ENCODE measurements at places on chromosomes 5 and 9.
A peak's percentile ranks its signal among the peaks of the same experiment; 100 is the strongest.

- DNase-seq: no peak
Observed at GRCh38 chr9:38213631-38214299, 144.7 kb upstream of the SHB start.

GRCh38 chr9:38445154-38446043, 21.1 kb upstream of the IGFBPL1 start:
- DNase-seq: no peak

- no peak for DNase-seq
Observed at GRCh38 chr5:168324859-168325630, 33.6 kb downstream of the WWC1 start.

GRCh38 chr5:59768152-59769040, 125.1 kb downstream of the PDE4D start:
- peak; percentile 74 for DNase-seq

- no peak for DNase-seq
Observed at GRCh38 chr9:93613174-93613573, 36.8 kb downstream of the PHF2 start.

- DNase-seq: no peak
Observed at GRCh38 chr5:54799645-54800044, 185.7 kb downstream of the ESM1 start.

GRCh38 chr5:143882520-143882919, 70.6 kb downstream of the HMHB1 start:
- DNase-seq: no peak

DNA sequence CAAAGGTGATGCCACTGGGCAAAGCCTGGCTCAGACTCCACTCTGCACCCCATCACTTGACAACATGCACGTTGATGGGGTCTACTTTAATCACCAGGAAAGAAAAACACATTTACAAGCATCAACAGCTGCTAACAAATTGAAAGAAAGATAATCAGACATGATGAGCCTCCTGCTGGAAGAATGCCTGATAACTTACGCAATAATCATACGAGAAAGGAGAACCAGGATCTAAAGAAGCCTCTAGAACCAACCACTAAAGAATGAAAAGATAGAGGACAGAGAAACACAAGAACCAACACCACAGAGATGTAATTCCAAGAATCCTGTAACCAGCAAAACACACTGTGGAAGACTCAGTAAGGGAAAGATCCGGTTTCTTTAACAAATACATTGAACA, 120.3 kb upstream of the ICE1 start:
- DNase-seq: no peak

- no peak for DNase-seq
Observed at GRCh38 chr5:9188131-9188530, 357.7 kb downstream of the SEMA5A start.

DNA sequence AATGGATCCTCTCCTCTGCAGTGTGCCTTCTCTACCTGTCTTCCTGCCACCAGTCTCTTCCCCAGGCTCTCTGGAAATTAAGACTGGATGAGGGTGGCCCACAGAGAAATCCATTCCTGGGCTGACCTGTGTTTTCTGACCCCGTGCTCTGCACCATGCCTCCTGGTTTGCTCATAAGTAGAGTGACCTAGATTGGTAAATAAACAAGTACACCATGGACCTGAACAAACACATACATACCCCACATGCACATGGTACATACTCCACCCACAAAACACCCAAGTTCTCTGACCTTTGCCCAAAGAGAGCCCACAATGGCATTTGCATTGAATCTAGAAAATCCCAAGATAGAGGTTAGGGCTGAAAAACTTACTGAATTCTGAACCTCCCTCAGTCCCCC, 77.5 kb upstream of the PLPP6 start:
- DNase-seq: no peak

- no peak for DNase-seq
Observed at GRCh38 chr5:174581479-174581878, 142.9 kb upstream of the MSX2 start.

GRCh38 chr9:706606-707459, 134.7 kb upstream of the DMRT1 start:
- no peak for DNase-seq

DNA sequence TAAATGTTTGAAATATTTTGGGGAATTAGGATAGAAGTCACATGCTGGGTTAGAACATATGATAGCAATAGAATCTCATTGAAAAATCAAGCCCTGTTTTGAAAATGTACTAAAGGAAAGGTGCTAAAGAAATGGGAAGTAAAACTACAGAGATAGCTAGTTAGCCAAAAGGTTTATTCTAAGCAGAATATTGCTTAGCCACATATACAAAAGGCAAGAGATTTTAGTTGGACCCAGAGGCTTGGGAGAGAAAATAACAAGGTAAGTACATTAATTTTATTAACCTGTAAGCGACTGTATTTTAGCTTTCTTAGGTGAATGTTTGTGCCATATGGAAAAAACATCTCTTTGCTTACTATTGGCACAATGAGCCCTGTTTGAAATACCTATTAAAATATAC, 108.3 kb downstream of the RPS23 start:
- no peak for DNase-seq

- DNase-seq: no peak
Observed at GRCh38 chr5:73418244-73418691, 30.3 kb downstream of the FOXD1 start.

DNA sequence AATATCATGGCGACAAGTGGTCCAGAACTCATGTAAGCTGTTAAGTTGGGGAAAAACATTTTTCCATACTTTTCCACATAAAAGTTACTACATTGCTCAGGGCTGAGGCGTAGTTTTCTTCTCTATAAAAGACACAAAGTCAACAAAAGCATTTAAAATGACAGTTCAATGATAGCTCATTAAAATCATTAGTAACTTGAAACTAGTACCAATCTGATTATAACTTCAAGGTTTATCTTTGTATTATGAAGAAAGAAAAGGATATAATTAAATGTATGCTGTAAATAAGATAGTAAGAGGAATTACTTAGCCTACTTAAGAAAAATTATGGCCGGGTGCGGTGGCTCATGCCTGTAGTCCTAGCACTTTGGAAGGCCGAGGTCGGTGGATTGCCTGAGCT, 9.9 kb downstream of the NME5 start:
- no peak for DNase-seq

GRCh38 chr9:23375511-23375910, 450.5 kb downstream of the ELAVL2 start:
- no peak for DNase-seq

DNA sequence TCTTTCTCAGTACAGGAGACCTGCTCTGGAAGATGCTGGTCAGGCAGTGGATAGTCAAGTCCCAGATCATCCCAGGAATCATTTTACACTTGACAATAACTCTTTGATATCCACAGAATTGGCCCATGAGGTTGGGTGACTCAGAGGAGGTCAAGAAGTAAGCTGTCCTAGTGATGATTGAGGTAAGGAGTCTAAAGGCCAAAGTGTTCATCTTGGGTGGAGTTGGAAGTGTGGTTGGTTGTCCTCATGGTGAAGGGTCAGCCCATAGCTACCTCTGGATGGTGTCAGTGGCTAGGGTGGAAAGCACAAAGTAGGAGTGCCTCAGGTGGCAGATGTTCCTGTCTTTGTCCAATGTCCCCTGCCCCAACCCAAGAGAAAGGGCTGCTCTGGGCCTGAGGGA, 24.1 kb upstream of the RCL1 start:
- DNase-seq: no peak

DNA sequence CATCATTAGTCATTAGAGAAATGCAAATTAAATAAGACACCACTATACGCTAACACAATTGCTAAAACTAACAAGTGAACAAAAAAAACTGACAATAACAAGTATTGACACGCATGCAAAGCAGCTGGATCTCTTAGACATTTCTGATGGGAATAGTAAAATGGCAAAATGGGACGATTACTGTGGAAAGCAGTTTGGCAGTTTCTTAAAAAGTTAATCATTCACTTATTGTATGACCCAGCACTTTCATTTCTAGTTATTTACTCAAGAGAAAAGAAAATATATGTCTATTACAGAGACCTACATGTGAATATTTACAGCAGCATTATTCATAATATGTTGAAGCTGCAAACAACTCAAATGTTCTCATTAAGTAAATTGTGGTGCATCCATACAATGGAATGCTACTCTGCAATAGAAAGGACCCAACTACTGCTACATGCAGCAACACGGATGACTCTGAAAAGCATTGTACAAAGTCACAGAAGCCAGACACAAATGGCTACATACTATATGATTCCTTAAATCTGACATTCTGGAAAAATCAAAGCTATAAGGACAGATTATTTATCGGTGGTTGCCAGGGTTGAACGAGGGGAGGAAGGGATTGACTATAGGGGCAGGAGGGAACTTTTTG, 96.8 kb upstream of the ITGA2 start:
- no peak for DNase-seq

DNA sequence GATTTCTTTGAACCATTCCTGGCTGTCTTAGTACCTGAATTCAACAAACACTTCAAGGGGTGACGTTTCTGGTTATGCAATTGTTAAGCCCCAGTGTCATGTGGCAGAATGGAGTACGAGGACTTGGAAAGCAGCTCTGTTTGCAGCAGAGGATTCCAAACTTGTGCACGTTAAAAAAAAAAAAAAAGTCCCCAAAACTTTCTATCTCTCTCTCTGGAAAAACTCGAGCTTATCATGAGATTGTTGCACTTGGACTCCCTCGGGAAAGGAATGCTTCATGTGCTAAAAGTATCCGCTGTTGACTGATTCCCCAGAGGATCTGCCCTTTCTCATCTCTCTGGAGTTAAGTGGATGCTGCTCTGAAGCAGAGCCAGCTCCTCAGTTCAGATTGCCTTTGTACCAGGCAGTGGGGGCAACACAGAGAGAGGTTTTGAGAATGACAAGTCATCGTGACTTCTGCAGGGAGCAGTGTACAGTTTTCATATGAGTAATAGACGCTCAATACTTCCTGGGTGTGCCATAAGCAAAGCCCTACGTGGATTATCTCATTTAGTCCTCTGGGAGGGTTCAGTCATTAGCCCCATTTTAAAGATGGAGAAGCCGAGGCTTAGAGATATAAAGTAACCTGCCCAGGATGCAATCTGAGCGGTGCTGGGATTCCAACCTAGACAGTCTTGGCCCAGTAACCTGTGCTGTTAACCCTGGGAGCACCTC, 28.1 kb downstream of the TMOD1 start:
- DNase-seq: no peak

GRCh38 chr5:33795496-33795895, 96.3 kb downstream of the ADAMTS12 start:
- no peak for DNase-seq

DNA sequence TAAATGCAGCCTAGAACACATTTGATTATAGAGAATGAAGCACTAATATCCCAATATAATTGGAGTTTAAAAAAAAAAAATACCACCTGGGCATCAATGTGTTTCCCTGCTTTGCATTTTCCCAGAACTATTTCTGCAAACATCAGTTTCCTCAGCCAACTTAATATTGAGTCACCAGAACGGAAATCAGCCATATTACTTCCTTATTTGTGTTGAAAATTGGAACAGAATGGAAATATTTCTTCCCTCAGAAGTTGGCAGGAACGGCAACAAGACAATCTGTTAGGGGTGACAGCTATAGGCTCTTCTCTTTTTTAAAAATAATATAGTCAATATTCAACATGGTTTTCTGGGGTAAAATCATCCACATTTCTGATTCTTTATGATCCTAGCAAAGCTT, 4.0 kb downstream of the MFAP3 start:
- DNase-seq: no peak

- no peak for DNase-seq
Observed at GRCh38 chr5:32249668-32250067, 63.1 kb downstream of the MTMR12 start.

- no peak for DNase-seq
Observed at GRCh38 chr9:124735121-124735520, 36.0 kb downstream of the NR6A1 start.

DNA sequence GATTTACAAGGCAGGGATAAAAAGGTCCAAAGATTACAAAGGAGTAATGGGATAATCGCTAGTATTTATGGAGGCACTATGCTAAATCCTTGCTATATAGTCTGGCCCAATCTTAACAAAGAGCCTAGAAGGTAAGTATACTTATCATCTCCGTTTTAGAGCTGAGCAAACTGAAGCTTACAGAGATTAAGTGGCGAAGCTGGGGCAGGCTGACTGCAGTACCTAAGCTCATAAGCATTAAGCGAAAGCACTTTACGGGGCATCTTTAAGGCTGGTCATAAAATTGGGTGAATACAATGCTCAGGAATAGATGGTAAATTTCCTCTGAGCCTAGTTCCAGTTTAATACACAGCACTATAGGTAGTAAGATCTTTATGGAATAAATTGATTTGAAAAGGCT, 30.0 kb upstream of the ZNF366 start:
- DNase-seq: no peak

DNA sequence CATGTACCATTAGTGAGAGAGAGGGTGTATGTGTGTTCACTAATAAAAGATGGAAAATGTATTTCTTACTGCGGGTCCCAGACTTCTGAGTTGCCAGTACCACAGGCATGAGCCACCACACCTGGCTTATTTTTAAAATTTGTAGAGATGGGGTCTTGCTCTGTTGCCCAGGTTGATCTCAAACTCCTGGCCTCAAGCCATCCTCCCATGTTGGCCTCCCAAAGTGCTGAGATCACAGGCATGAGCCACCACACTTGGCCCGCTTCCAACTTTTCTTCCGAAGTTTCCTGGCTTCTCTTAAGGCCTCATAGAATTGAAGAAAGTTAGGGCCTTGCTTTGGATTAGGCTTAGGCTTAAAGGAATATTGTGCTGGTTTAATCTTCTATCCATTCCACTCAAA, 40.4 kb upstream of the F2RL2 start:
- no peak for DNase-seq

GRCh38 chr9:3730511-3730922, 204.7 kb upstream of the RFX3 start:
- no peak for DNase-seq

DNA sequence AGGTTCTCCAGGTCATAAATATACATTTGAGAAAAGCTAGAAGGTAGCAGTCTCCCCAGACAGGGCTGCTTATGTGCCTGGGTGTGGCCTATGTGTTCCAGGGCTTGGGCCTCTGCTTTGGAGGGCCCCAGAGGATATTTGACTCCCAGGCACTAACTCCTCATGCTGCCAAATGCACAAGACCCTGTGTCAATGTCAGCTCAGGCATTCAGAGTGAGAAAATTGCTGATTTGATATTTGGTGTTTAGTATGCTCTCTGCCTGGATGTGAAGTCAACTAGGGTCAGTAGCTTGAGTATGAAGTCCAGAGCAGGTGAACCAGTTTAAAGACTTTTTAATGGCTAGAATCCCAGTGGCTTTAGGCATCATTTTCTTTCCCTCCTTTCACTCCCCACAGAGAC, 57.5 kb upstream of the IL7R start:
- DNase-seq: no peak

DNA sequence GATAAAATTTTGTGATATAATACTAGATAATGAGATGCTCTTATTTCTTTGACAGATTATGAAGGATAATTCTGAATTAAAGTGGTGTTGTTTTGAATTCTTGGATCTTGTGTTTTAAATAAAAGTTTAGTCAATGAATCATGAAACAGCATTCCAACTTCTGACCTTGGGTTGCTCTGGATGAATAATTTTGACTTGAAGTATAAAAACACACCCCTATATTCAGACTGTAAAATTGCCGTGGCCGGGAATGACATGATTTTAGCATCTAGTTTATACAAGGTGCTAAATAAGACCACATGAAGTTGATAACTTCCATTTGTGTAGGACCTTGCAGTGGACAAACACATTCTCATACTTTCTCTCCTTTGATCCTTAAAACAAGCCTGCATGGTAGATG, 67.2 kb upstream of the DAP start:
- DNase-seq: no peak

All from NCI-H510A (cell line).